ENCODE measurements at places on chromosomes 5 and 9. TPM values are rescaled to one million over a fixed set of nuclear protein-coding genes. Genes with fewer than 3 reads are reported as not detected.

Gene TCF7
- 480 TPM for total RNA-seq

Gene CRHBP
- not detected for total RNA-seq

Gene RFX3
- 24.8 TPM for total RNA-seq

- DNase-seq: no peak
- H3K36me3 ChIP-seq: peaks cover 35% of the 10 kb centered on the region
- H3K4me1 ChIP-seq: no peaks in the 10 kb centered on the region
- no peak overlapping the region for H3K4me3 ChIP-seq
Observed at GRCh38 chr5:5473226-5473625, 50.7 kb downstream of the ICE1 start.

DNA sequence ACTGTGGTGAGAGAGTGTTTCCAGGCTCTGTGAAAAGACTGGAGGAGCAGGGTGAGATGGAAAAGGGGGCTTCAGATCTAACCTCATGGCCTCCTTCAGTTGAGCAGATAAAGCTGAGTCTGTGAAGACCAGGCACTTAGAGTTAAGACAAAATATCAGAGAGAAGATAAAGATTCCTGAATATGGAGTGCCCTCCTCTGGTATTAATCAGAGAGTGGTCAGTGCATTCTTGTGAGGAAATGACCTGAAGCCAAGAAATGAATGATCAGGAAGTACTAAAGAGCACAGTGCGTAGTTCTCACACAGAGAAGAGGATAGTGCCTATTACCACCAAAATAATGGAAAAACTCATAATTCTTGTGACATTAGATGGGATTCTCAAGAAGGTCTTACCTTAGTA lies 1417.0 kb upstream of the ACO1 start:
- H3K4me1 ChIP-seq: no peaks in the 10 kb centered on the region
- no peaks in the 10 kb centered on the region for H3K36me3 ChIP-seq
- no peak for DNase-seq
- H3K27me3 ChIP-seq: no peaks in the 10 kb centered on the region
- no peak overlapping the region for H3K4me3 ChIP-seq
